Endothelial cell of umbilical vein (primary cell): ENCODE measurements at places on chromosomes 1 and 21. TPM values are rescaled to one million over a fixed set of nuclear protein-coding genes. Genes with fewer than 3 reads are reported as not detected.

The TFB2M gene
- 5.8 and 8.4 TPM in 2 replicates for polyA plus RNA-seq

GRCh38 chr1:63557365-63557987 lies 34.2 kb downstream of the EFCAB7 start:
- DNase-seq = peak; percentile 52
- H3K4me3 ChIP-seq = no peak overlapping the region
- H3K27ac ChIP-seq = no peak overlapping the region
- H3K27me3 ChIP-seq = no peaks in the 10 kb centered on the region

The SPATA46 gene
- polyA plus RNA-seq = not detected in 2 replicates

The DCDC2B gene
- polyA plus RNA-seq = not detected in 2 replicates

- no peak overlapping the region for H3K27ac ChIP-seq
- H3K27me3 ChIP-seq = no peaks in the 10 kb centered on the region
- H3K36me3 ChIP-seq = no peaks in the 10 kb centered on the region
- H3K4me1 ChIP-seq = peaks cover 15% of the 10 kb centered on the region
- DNase-seq = no peak
- H3K4me3 ChIP-seq = no peak overlapping the region
These were observed 33.0 kb downstream of the ADGRL2 start for GRCh38 chr1:81833722-81834121.

GRCh38 chr1:64699327-64699726 lies 45.5 kb upstream of the RAVER2 start:
- no peaks in the 10 kb centered on the region for H3K4me1 ChIP-seq
- no peak overlapping the region for H3K27ac ChIP-seq
- no peaks in the 10 kb centered on the region for H3K27me3 ChIP-seq
